Kidney glomerular epithelial cell (primary cell): ENCODE measurements at places on chromosomes 12 and 14.

- peak; percentile 37 for DNase-seq
Measured at GRCh38 chr12:93302331-93303229, 75.1 kb upstream of the NUDT4 start.

DNA sequence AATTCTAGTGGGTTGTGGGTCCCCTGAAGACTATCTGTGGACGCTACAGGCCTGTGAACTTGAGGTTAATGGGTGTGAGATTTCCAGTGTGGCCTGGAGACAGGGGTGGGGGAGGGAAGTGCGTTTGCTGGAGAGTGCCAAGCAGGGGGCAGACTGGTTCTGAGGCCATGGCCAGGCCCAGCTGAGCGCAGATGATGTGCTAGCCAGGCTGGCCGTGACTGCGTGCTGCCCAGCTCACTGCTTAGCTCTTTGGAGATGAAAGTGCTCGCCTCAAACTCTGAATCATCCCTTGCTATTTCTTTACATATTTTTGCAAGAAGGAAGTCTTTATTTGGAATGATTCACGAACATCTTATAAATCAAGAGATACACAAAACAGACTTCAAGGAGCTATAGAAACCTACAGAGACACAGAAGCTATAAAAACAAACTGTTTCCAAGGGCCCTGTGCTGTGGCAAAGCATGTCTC, 75.2 kb upstream of the PLEKHG3 start:
- peak; percentile 39 for DNase-seq

DNA sequence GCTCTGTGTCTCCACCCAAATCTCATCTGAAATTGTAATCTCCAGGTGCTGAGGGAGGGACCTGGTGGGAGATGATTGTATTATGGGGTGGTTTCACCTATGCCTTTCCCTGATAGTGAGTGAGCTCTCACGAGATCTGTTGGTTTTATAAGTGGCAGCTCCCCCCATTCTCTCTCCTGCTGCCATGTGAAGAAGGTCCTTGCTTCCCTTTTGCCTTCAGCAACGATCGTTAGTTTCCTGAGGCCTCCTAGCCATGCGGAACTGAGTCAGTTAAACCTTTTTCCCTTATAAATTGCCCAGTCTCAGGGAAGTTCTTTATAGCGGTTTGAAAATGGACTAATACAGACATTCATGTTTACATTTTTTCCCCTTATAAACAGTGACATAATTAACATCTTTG, 36.1 kb downstream of the PELI2 start:
- no peak for DNase-seq

DNA sequence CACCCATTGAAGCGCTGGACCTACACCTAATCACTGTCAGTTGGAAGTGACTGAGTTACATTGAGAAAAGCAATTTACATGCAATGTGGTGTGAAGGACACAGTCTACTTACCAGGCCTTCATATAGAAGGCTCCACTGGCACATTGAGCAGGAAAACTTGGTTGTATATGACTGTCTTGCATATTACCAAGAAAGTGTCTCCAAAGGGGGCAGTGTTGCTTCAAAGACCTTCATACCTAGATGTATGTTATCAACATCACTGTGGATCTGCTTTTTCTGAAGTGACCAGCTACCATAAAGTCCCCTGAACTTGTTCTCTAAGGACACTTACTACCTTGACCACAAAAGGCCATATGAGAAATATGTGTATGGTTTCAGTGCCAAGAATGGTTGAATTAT, 64.1 kb downstream of the NELL2 start:
- no peak for DNase-seq

GRCh38 chr12:66594688-66595087, 84.2 kb downstream of the GRIP1 start:
- no peak for DNase-seq

DNA sequence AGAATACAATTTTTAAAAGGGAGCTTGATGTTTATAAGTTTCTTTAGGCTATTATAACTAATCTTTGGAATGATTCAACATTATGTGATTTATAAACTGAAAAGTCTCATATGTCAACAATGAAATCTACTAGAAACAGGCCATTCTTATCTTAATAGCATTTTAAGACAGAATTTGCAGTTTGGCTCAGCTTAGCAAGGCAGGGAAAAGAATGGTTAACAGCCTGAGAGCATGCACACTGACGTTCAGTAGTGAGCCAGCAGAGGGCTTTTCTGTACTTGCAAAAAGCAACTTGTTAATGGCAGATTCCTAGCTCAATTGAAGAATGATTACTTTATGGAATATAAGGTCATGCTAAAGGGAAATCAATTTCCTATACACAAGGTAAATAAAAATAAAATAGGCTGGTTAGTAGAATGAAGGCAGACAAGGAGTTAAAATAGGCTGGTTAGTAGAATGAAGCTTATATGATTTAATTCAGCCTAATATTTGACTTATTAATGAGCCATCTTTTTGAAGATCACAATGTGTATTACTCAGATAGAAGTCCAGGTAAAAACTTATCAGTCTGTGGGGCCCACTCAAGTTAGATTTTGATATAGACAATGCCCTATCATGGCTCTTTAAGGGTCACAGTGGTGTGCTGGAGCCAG, 95.9 kb downstream of the OTOGL start:
- peak; percentile 57 for DNase-seq

DNA sequence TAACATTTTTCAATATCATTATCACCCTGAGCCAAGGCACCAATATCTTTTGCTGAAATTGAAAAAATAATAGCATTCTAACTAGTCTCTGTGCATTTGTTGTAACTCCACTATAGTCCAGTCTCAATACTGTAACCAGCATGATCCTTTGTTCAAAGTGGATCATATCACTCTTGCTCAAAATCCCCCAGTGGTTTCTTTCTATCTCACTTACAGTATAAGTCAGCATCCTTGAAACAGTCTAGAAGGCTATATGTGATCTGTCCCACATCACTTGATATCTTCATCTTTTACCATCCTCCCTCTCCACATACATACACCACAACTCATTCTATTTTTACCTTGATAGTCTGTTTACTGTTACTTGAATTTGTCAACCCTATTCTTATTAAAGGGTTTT, 435.7 kb downstream of the CCER1 start:
- no peak for DNase-seq

DNA sequence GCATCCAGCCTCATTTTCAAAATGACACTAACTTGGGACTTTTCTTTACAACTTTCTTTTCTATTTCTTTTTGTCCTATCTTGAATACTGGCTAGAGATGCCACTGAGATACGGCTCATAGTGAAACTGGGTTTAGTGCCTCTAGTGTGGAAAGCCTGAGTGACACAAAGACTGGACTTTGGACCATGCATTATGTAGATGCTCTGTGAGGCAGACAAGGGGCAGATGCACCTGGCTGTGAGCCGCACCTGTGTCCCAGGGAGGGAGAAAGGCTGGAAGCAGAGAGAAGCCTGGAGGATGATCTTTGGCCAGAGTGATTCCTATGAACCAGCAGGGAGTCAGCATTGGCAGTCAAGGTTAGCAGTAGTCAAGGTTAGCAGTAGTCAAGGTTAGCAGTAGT, 852.3 kb upstream of the TMEM132C start:
- no peak for DNase-seq

DNA sequence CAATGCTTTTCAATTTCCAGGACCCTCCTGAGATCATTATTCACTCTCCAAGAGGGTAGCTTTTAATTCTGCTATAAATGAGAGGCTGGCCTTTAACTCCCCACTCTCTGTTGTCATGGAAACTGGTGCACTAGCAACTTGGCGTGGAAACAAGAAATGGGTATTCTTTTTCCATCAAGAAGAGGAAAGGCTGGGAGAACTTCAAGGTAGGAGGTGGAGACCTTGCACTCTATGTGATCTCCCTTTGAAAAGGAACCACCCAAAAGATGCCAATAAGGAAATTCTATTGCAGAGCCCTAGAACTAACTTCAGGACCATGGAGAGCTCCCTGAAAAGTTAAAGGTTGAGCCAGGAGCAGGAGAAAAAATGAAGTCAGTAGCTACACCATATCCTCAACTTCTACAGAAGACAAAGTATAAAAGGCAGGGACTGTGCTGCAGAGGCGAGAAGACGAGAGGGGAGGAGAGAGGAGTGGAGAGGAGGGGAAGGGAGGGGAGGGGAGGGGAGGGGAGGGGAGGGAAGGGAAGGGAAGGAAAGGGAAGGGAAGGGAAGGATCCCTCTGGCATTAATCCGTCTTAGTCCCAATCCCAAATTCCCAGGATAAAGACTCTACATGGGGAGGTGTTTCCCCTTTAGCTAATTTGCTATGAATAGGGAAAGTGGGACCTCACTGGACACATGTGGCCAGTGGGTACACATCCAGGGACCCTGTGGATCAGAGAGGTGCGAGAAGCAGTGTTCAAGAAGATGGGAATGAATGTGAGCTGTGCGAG, 46.7 kb upstream of the FICD start:
- DNase-seq = peak; percentile 36

- no peak for DNase-seq
Measured at GRCh38 chr12:53677016-53677799, 1.3 kb upstream of the ATP5MC2 start.

GRCh38 chr14:37497422-37497821, 97.6 kb downstream of the FOXA1 start:
- DNase-seq = no peak

DNA sequence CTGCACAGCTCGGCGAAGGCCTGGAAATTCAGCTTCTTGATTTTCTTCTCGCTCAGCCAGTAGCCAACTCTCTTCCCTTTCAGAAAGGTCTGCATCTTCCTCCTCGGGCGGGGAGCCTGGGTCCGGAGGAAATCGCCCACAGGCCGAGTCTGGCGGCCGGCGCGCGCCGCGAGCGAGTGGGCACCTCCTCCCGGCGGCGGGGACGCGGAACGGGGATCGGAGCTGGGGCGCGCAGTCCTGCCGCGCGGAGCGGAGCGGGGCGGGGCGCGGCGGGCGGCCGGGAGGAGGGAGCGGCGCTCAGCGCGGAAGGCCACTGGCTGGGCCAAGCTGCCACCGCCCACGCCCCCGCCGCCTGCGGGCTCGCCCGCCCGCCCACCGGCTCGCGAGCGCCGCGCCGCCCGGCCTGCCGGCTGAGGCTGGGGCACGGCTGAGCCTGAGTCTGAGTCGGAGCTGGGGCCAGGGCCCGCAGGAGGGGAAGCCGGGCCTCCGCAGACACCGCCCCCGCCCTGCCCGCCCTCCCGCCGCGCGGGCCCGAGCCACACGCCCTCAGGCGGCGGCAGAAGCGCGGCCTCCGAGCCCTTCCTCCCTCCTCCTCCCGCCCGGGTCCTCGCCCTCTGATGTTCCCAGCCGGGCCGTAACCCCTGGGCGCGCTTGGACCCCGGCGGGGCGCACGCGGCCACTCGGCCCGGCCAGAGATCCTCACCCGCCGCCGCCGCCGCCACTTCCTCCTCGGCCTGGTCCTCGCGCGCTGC, 480 bp downstream of the ITPK1 start:
- peak; percentile 89 for DNase-seq
